Fibroblast of upper back skin (primary cell): ENCODE measurements at places on chromosomes 13 and 19.

- no peak for DNase-seq
Observed at GRCh38 chr19:1636325-1637236, 15.8 kb downstream of the TCF3 start.

DNA sequence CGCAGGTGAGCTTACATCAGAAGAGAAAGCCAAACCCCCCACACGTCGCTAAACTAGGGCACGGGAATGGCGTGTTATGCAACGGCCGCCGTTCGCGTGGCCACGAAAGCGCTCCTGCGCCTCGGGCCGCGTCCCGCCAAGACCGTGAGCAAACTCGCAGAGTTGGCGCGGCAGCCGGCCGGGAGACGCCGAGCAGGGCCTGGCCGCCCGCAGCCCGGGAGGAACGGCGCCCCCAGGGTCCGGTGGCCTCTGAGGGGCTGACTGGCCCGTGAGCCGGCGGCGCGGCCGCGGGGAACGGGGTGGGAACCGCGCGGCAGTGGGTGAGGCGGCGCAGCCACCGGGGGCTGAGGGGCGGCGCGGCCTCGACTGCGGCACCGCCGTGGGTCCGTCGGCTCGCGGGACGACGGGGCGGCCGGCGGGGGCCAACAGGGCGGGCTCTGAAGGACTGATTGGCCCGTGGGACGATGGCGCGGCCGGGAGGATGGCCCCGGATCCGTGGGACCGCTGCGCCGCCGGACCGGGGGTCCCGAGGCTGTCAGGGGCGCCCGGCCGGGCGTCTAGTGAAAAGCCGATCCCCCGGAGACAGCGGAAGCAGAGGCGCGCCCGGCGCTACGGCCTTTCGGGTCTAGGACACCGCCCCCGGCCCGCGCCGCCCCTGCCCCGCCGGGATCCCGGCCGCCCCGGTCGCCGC lies 903 bp downstream of the LATS2 start:
- no peak for DNase-seq

GRCh38 chr13:46522748-46523030 lies 30.3 kb upstream of the LRCH1 start:
- no peak for DNase-seq

DNA sequence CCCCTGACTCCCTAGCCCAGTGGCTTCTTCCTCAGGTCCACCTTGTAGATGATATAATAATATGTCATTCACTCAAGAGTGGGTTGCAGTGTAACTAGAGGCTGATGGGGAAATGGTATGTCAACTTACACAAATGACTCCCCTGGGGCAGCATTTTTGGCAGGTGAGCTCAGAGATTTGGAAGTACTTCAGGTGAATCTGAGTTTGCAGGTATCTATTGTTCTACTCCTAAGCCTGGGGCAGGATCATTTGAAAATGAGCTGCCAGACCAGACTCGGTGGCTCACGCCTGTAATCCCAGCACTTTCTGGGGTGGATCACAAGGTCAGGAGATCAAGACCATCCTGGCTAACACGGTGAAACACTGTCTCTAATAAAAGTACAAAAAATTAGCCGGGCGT lies 11.6 kb upstream of the CNMD start:
- DNase-seq = no peak

DNA sequence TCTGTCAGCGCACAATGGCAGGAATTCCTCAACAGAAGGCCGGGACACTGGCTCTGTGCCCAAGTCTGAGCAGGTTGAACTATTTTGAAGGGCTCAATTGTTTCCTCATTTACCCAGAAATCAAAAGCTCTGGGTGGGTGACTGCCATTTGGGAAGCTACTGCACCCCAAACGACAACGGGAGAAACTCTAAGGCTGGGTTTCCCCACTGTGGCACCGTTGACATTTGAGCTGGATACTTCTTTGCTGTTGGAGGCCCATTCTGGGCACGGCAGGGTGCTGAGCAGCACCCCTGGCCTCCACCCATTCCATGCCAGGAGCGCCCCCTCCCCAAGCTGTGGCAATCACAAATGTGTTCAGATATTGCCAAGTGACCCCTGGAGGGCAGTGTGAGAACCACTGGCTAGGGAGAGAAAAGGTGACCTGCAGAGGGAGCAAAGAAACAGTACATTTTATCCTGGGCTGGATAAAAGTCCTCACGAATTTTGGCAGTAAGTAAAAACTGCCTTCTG lies 62.5 kb downstream of the RFX2 start:
- DNase-seq = no peak

- DNase-seq = peak; percentile 82
Observed at GRCh38 chr13:77544355-77544754, 8.8 kb downstream of the SCEL start.

DNA sequence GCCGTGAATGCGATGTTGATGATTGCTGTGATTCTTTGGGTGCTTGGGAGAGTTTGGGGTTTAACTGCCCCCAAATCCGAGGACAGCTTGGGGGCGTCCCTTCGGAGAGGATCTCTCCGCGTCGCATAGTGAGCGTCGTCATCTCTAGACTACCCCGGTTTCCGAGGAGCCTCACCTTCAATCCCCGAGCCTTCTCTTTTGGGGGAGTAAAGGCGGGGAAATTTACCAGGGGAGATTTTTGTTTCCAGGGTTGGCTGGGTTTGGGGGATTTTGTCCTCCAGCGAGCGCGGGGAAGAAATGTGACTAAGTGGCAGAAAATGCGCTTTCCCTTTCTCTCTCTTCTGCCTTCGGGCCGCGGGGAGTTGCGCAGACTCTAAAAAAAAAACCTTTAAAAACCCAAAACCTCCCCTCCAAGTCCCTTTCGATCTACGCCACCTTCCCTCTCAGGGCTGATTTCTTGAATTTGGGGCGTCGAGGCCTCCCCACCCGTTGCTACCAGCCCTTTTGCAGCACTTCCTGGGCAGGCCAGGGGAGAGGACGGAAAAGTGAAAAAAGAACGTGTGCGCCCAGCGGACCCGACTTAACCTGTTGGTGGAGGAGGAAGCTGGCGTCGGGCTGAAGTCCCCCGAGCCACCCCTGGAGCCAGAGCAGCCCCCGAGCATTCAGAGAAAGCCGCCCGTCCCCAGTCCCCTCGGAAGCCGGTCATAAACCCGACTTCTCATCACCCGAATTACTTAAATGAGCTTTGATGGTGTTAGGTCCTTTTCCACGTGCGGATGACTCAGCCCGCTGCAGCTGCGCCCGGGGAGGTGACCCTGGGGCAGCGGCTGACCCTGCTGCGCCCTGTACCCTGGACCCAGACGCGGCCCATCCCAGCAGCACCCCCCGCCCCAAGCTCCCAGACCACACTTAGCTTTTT lies 17.7 kb downstream of the NFIX start:
- DNase-seq = peak; percentile 67

DNA sequence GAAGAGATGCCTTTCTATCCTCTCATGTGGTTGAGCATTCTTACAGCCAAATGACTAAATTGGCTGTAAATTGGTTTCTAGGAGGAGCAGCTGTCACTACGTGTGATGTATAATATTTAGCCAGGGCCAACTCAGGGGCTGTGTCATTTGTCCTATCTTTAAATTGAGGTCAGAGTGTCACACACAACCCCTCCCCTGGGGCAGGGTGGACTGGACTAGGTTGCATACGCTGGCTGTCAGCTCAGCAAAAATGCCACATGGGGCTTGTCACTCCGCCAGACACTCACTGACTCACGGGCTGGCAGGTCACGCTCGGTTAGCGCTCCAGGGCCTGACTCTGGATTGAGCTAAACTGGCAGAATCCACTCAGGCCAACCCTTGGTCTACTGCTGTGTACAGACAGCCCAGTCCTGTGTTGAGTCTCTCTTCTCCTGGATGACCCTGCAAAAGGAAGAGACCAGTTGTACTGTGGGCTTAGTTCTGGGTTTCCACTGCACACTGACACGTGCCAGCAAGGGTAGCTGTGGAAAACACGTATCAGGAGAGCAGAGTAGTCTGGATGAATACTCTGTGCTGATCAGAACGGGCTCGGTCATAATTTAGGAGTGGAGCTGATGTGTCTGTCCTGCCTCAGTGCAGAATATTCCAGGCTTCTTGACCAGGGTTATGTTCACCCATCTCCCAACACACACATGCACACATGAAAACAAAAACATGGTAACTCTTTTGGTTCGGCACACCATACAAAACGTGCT lies 29.1 kb downstream of the SHISA2 start:
- peak; percentile 58 for DNase-seq

GRCh38 chr13:30978981-30979956 lies 46.8 kb downstream of the TEX26 start:
- DNase-seq = no peak

GRCh38 chr13:97826421-97827012 lies 127.0 kb upstream of the IPO5 start:
- no peak for DNase-seq

DNA sequence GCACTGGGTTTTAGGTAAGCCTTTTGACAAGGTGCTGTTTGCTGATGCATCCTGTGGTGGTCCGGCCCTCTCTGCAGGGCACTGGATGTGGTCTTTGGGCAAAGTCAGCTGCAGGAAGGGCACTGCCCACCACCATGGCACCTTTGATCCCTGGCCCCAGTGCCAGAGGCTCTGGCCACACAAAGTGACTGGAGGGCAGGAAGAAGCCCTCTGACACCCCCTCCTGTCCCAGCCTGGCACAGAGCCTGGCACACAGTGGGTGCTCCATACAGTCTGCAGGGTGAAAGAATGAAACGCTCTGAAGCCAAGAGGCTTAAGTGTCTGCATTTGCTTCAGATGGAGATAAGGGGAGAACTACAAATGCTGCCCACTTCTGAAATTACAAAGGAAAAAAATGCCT lies 47.6 kb upstream of the CNMD start:
- no peak for DNase-seq

GRCh38 chr13:30413842-30414241 lies 8.5 kb upstream of the UBE2L5 start:
- DNase-seq = no peak

DNA sequence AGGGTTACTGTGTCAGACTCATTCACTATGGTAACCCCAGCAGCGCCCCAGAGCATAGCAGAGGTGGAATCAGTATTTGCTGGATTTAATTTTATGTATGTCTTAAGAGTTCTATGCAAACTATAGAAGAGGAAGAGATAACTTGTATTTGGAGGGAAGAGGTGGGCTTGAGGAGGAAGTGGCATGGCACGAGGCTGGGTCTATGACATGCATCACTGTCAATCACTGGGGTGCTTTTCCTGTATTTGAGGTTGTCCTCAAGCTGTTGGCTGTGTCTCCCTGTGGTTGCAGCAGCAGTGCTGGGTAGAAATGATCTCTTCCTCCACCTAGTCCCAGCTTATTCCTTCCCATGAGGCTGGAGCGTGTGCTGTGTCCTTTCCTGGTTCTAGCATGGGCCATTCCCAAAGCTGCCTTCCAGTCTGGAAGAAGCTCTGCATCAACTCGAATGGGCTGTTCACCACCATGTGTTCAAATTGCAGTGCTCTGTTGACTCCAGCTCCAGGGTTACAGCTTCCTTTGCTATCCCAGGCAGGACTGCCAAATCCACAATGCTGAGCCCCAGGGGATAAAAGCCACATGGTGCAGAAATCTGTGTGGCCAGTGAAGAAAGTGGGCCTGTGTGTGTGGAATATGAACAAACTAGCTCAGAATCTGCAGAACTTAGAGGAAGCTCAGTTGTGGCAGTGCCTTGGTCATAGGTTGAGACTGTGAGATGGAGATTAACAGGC lies 73.1 kb upstream of the MTIF3 start:
- DNase-seq = no peak

- no peak for DNase-seq
Observed at GRCh38 chr13:27250833-27251165, 559 bp upstream of the RPL21 start.

DNA sequence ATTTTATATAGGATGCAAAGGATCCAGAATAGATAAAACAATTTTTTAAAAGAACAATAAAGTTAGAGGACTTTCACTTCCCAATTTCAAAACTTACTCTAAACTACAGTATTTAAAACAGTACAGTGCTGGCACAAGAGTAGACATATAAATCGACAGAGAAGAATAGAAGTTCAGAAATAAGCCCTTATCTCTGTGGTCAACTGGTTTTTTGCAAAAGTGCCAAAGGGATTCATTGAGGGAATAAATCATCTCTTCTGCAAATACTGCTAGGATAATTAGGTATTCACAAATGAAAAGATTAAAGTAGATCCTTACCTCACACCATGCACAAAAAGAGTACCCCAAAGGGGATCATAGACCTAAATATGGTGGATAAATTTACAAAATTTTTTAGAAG lies 431.0 kb upstream of the HTR2A start:
- no peak for DNase-seq

DNA sequence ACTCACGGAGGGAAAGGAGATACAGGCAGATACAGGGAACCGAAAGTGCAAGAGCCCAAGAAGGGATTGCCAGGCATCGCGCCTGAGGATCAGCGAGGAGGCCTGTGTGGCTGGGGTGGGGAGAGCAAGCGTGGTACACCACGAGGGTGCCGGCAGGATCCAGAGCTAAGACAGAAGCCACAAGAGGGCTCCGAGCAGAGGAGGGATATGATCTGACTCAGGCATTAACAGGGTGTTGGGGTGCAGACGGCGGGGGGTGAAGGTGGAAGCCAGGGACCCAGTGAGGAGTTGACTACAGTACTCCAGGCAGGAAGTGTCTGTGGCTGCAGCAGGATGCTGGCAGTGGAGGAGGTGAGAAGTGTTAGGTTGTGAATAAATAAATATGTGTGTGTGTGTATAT lies 5.4 kb upstream of the PPP1R37 start:
- DNase-seq = no peak

DNA sequence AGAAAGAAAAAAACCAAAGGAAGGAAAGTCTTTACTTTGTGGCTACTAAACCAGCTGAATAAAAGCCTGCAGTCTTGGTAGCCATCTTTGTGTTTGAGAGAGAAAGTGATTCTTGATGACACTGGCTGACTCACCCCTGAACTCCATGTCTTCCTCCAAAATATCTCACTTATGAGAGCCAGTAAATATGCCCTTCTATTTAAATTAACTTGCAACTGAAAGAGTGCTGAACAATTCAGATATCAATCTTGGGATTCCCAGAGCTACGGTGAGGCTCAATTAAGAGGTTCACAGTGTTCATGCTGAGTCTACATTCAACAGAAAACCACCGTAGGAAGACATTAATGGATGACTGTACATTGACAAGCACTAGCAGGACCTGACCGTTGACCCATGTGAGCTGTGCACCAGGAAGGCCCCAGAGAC lies 57.9 kb downstream of the KCTD12 start:
- DNase-seq = peak; percentile 27

GRCh38 chr13:105798541-105798940 lies 736.9 kb downstream of the EFNB2 start:
- no peak for DNase-seq

- DNase-seq = peak; percentile 7
Observed at GRCh38 chr19:7595466-7596133, at the start of gene CAMSAP3. Gene CAMSAP3 (plus strand): TSS chr19:7595863. CDS start chr19:7596003, 140 bp downstream.

- DNase-seq = peak; percentile 40
Observed at GRCh38 chr19:15584541-15585115, 30.4 kb upstream of the CYP4F8 start.
